ENCODE measurements at places on chromosomes 4 and X.

DNA sequence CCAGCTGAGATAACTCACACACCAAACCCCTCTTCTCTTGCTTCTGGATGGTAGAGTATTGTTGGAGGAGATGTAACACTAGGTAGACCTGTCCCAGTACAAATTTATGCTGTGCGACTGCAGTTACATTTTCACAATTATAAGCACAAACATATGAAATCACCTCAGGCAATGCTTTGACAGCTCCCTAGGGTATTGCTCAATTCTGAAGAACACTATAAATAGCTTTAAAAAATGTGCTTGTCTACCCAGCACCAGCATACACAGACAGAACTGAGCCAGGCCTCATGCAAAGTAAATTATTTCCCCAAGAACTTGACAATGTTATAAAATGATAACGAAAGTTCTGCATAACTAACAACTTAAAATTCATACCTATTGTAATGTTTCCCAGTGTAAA lies 1999.1 kb upstream of the ADGRL3 start:
- no peak for DNase-seq

DNA sequence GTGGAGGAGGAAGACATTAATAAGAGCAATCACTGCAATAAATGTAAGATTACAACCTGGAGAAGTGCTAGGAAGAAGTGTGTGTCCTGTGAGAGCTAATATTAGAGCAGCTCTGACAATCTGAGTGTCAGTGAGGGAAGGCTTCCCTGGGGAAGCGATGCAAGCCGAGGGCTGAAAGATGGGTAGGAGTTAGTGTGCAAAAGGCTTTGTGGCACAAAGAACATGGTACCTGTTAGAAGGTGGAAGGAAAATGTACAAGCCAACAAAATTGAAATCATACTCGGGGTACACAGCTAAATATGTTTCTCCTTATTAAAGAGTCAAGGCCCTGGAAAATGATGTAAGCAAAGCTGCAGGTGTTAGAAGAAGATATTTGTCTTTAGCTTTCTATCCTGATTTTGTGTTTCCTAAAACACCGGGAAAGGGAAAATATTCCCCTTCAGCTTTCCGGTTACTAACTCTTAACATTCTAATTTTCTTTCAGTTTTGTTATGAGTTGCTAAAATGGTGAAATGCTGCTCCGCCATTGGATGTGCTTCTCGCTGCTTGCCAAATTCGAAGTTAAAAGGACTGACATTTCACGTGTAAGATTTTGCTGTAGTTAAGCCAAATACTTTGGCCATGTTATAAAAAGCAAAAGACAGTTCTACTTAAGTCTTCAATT lies 808 bp downstream of the THAP6 start:
- peak; percentile 69 for DNase-seq

DNA sequence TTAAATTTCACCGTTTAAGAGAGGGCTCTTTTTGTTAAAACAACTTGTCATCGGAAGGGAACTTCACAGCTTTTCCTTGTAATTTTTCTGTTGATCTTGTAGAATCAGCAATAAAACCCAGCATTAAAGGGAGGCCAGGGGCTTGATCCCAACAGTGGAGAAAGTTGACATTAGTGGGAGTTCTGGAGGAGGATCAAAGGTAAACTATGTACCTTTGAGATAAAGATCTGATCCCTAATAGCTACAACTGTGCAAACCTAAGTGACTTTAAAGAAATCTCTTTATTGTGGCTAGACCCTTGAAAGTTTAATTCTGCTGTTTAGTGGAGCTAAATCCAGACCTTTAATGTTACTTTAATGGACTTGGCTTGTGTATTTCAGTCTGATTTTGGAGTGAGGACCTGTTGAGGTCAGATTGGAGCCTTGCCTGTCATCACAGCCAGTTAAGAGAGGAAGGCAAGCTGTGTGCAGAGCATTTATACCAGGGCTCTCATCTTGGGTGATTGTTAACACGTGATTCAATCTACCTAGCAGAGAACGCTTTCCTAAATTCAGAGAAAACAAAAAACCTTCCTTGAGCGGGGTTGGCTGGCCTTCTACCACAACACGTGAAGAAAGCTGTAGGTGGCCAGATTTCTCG lies 1.7 kb downstream of the DOCK11 start:
- DNase-seq: no peak

DNA sequence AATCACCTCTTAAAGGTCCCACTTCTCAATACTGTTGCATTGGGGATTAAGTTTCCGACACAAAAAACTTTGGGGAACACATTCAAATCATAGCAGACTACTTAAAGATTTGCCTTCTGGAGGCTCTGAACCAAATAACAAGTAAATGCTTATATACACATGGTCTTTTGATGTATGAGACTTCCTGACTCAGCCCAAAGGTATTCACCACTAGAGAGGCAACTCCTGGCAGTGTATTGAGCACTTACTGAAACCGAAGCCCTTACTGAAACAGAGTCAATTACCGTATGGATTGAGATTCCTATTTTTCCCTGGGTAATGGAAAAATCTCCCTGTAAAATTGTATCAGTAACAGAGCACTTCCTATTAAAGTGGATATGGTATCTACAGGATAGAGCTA lies 45.4 kb downstream of the ZCCHC13 start:
- no peak for DNase-seq

GRCh38 chr4:87117732-87118075 lies 102.7 kb downstream of the KLHL8 start:
- DNase-seq: no peak

GRCh38 chr4:4857809-4858508 lies 1.5 kb upstream of the MSX1 start:
- no peak for DNase-seq

GRCh38 chr4:8795140-8795539 lies 76.5 kb downstream of the HMX1 start:
- no peak for DNase-seq

GRCh38 chr4:111399623-111400022 lies 745.6 kb upstream of the FAM241A start:
- no peak for DNase-seq

- DNase-seq: no peak
Observed at GRCh38 chr4:124478470-124478869, 234.1 kb downstream of the ANKRD50 start.

GRCh38 chrX:10039821-10040793 lies 72.9 kb downstream of the CLDN34 start:
- no peak for DNase-seq

DNA sequence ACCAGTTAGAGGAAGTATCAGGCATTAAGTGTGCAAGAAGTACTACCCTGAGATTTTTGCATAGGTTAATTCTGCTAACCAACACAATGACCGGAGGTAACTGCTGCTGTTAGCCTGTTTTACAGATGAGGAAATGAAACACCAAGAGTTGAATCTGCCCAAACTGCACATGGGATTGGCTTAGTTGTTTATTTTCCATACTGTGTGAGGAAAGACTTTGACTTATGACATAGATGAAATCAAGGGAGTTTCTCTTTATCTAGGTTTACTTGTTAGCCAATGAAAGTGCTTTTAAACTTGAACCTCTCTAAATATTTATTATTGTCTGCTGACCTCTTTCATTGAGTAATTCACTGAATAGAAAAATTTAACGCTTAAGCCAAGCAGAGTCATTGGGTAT lies 10.3 kb downstream of the GUCY1B1 start:
- DNase-seq: no peak

GRCh38 chrX:46686003-46686645 lies 72.8 kb downstream of the SLC9A7 start:
- no peak for DNase-seq

DNA sequence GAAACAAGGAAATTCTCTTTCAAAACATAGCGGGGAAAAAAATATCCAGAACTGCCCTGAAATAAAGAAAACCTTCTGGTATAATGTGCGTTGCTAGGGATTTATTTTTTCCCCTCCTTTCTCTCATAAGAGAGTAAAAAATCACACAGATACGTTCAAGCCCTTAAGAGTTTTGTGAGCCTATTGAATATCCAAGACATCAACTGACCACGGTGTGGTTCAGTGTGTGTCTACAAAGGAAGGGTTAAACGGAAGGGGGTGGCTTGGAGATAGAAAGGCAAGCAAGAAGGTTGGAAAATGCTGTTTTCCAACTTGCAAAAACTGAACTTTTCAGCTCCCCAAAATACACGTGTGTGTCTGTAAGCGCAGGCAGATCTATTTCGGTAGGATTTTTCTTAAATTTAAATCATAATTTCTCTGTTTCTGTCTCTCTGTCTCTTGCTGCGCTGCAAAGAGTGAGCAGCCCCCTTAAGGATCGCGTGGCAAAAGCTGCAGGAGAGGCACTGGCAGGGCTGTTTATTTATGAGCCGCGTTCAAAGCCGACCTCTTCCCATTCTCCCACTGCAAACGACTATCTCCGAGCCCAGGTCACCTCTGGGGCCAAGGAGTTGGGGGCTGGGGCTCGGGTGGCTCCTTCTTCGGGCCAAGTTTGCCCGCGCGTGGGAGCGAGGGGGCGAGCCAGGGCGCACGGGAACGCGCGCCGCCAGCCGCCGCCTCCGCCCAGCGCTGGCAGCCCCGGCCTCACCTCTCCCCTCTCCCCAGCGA lies 492 bp upstream of the SLIT2 start:
- DNase-seq: no peak

GRCh38 chr4:16704489-16704888 lies 194.0 kb downstream of the LDB2 start:
- DNase-seq: no peak

DNA sequence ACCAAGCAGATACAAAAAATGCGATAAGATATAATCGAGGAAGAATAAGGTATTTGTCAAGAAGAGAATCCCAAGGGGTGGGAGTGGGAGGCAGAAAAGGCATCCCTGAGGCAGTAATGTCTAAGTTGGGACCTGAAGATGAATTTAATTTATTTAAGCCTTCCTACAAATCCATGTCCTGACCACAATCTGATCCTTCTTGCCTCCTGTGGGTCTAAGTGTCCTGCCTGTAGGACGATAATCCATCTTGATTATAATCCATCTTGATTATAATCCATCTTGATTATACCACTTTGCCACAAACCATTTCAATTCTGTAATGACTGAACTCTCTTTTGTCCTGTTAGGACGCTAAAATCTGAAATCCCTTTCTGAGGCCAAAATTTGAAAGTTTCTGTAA lies 130.2 kb downstream of the COL25A1 start:
- no peak for DNase-seq

GRCh38 chr4:22196551-22196950 lies 248.0 kb upstream of the KCNIP4 start:
- no peak for DNase-seq

DNA sequence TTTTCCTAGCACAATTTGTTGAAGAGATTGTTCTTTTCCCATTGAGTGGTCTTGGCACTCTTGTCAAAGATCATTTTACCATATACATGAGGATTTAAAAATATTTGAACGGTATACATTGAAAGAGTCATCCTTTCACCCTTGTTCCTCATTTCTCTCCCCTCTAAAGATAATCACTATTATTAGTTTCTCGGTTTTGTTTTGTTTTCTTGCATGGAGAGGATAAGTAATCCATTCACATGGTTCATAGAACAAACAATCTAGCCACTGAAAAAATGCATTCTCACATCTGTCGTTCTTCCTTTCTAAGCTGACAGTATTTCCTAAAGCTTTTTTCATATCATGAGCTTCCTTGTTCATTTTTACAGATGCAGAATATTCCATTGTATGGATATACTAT lies 39.2 kb upstream of the MSMO1 start:
- DNase-seq: no peak

- DNase-seq: no peak
Observed at GRCh38 chrX:13694359-13694758, 5.4 kb downstream of the RAB9A start.

DNA sequence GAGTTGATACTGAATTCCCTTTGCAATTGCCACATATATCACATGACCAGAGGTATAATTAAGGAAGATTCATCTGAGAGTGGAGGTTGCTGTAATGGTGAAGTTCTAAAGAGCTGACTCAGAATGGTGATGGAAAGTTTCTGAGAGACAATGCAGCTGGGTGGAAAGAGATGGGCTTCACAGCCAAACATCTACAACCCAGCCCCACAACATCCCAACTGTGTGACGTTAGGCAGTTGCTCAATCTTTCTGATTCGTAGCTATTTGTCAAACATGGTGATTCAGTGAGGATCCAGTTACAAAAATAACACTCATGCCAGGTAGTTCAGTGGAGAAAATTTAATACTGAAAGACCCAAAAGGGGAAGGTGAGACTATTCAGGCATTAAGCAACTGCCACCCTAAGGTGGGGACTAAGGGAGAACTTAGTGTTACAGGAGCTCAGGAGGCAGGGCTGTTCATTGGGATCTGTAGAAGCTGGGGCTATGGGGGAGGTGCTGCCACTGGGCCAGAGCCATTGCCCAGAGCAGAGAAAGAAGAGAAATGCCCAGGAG lies 6.9 kb upstream of the AFF1 start:
- DNase-seq: no peak

DNA sequence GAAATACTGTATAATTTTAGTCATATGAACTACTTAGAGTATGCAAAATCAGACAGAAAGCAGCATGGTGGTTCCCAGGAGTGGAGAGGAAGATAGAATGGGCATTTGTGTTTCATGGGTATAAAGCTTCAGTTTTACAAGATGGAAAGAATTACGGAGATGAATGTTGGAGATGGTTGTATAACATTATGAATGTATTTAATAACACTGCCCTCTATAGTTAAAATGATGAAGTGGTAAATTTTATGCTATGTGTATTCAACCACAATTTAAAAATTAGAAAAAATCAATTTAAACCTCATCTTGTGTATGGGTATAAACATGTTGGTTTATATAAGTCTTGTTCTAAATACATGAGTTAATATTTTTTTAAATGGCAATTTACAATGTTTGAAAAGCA lies 521.1 kb downstream of the FSTL5 start:
- DNase-seq: no peak

DNA sequence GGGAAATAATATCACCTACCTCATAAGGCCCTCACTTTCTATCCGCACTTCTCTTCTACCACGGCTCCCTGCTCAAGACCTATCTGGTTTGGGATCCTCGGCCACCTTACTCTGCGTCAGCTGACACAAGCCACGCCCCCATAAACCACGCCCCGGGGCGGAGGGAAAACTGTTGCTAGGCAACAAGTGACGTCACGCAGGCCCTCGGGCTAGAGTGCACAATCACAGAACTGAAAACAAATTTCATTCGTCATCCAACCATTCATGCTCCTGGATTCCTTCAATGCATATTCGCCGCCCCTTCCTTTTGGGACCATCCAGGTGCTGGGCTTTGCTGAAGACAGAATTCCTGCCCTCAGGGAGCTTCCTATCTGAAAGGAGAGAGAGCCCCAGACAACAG lies 66.3 kb downstream of the SMC1A start:
- no peak for DNase-seq
